ENCODE measurements at places on chromosomes 2 and 18.

- no peak for DNase-seq
Measured at GRCh38 chr2:24123922-24124580, 782 bp downstream of the FAM228B start.

DNA sequence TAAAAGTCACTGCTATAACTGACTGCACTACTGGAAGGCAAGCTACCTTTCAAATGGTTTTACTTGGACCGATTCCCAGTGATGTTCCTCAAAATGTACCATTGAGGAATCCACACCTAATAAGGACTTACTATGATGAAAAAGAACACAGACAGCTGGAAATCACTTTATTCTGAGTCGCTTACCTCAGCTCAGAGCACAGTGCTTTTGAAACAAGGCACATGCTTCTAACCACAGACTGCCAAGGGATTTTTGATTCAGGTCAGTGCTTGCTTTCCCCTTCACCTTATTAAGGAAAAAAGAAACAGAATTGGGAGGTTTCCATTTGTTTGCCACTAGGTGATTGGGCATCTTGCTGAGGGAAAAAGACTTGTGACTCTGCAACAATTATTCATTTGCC is 707.5 kb upstream of the FSHR start:
- DNase-seq: no peak

- no peak for DNase-seq
Measured at GRCh38 chr2:207231106-207231865, 65.5 kb upstream of the KLF7 start.

DNA sequence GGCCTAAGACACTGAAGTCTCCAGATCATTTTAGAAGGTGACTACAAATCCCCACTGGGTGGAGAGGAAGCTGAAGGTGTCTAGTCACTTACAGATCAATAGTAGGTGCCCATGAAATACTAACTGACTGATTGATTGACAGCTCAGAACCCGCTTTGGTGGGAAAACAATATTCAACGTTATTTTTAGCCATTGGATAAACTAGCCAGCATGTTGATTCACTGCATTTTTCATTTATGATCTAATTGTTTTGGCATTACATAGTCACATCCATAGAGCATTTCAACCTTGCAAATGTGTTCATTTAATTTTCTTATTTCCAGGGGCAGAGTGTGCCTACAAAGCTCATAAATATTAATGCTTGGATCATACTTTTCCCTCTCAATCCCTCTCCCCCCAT is 162.3 kb downstream of the MREG start:
- no peak for DNase-seq

DNA sequence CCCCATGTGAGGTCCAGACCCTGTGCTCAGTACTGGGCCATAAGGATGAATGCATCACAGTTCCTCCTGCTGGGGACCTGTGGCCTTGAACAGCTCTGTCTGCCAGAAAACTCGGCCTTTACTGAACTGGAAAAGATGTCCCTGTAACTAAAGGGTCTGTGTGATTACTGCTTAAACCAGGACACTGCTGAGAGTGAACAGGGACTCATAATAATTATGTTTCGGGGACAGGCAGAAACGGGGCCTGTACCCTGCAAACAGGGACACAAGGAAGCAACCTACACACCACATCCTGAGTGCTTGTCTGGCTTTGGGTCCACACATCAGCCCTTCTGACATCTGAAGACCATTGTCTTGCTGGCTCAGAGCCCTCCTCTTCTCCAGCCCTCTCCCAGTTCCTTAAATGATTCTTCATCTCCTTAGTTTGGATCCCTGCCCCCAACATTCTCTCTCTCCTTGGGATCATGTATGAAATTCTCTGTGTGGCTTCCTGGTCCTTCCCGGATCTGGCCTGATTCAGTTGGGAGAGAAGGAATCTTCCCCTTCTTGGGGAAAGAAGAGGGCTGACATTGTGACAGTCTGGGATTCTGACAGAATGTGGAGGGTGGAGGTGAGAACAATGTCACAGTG is 248.0 kb downstream of the MYCN start:
- no peak for DNase-seq

- DNase-seq: no peak
Measured at GRCh38 chr2:226979004-226979403, 143.2 kb downstream of the RHBDD1 start.

- peak; percentile 58 for DNase-seq
Measured at GRCh38 chr18:8084160-8084559, 517.0 kb downstream of the PTPRM start.

DNA sequence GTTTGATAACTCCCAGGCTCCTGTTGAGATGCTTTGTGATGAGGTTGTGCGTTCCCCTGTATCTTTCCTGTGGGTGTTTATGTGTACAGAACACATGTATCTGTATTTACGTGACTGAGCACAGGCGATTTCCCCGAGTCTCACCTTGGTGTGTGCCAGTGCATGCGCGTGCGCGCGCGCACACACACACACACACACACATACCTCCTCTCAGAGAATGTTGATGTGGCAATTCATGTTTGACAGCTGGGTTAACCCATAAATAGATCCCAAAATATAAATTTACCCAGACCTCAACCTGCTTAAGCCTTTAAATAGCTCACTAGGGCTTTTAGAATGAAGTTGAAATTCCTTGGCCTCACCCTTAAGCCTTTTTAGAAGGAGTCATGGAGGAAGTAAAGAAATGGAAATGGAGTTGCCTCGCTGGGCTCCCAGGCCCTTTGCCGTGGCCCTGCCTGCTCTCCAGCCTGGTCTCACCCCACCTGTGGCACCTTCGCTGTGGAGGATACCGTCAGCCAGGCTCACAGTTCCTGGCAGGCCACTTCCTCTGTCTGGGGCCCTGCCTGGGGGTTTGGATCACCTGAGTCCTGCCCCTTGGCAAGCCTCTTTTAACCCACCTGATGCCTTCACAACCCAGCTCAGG is 20.3 kb downstream of the AGAP1 start:
- DNase-seq: no peak

- DNase-seq: no peak
Measured at GRCh38 chr2:135311268-135311667, 219.8 kb downstream of the ZRANB3 start.

GRCh38 chr2:233847248-233847898 is 7.0 kb downstream of the HJURP start:
- DNase-seq: no peak

DNA sequence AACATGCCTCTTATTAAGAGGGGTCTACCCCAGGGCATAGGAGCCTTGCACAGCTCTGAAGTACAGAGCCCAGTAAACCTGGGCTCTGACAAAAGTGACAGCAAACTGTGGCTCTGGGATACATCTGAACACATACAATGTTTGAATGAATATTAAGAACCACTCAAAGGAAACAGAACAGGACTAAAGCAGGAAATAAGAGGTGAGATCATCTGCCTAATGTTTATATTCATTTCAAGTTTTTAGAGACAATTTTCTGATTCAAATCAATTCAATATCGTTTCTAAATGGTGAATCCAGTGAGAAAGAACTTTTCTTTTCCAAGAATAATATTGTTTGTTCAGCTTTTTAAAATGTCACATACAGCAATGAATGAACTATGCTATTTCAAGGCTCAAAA is 136.7 kb upstream of the CAVIN2 start:
- no peak for DNase-seq

- peak; percentile 44 for DNase-seq
Measured at GRCh38 chr2:103161456-103162289, 399.8 kb downstream of the TMEM182 start.

- no peak for DNase-seq
Measured at GRCh38 chr2:62919041-62919440, 131.6 kb upstream of the OTX1 start.

GRCh38 chr2:53880756-53881155 is 21.0 kb upstream of the GPR75 start:
- DNase-seq: no peak

DNA sequence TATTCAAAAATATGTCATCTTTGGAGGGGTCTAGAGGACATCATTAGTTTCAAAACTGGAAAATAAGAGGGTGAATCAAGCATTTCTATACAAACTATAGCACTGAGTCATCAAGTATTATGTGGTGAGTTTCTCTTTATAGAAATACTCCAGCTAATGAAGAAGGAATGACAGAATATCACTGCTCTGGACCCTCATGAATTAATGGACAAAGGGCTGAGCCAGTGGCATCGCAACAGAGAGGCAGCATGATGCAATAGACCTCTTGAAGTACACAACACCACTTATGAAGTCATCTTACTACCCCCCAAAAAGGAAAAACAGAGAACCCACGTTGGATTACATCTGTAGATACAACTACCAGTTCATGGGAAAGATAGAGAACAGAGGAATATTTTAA is 27.4 kb upstream of the EIF2AK3 start:
- DNase-seq: no peak

DNA sequence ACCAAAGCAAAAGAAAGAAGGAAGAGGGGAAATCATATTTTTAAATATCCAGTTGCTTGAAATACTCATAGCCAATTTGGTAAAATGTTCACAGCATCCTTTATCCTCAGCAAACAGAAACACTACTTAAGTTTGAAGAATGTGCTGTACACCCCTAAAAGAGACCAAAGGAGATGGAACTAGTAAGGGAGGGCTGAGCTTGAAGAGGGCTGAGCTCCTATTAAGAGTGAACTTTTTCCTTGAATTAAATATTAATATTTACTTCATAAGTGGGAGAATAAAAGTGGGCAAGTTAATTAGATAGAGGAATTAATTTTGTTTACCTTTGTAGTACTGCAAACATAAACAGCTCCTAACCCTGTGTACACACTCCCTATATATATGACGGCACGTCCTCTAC is 7.0 kb downstream of the EVX2 start:
- no peak for DNase-seq

DNA sequence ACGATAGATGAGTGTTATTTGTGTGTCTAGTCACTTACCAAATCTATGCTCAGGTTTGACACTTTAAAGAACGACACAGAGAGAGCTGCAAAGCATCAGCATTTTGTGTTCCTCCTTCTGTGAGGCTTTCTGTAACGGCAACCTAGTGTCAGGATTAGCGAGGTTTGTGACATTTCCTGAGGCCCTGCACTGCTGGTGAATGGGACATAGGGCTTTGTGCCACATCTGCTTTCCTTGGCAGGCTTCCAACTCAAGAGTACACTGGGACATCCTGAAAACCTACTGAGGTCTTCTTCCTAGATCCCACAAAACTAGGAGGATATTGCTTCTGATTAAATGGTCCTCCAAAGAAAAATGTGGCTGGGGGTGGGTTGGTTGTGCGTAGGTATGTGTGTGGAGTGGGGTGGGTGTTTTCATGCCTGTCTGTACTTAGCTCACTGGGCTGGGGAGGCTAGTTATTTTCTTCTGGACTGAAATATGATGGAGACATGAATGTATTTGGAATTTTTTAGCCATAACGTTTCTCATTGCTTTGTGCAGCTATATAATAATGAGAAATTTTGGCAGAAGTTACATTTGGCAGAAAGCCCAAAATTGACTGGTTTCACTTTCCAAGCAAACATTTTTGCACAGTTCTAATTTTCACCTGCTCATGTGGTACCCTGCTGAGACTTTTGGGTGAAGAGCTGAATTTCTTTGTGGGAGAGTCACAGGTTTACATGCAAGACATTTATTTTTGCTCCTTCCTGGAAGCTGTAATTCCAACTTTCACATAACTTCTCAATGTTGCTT is 308.4 kb downstream of the XIRP2 start:
- no peak for DNase-seq

DNA sequence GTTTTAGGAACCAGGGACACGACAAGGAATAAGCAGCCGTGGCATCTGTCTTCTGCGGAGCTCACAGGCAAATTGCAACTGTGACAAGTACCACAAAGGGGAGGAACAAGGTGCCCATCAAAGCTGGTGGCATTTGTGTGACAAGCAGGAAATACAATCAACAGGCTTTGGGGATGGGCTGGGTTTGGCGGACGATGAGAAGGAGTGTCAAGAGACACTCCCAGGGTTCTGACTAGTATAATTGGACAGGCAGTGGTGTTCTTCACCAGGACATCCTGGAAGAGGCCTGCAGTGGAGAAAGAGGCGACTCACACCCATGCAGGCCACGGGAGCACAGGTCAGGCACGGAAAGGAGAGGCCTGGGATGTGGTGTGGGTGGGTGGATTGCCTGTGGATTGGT is 14.2 kb upstream of the SPATA3 start:
- no peak for DNase-seq

DNA sequence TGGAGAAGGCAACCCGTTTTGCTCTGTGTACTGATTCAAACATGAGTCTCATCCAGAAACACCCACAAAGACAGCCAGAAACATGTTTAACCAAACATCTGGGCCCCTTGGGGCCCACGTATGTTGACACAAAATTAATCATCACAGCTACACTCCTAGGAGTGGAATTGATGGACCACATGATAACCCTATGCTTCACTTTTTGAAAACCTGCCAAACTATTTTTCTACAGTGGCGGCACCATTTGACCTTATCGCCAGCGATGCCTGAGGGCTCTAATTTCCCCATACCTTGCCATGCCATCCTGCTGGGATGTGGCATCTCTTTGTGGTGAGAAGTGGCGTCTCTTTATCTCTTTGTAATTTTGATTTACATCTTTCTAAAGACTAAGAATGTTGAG is 38.5 kb downstream of the PSMG2 start:
- no peak for DNase-seq

DNA sequence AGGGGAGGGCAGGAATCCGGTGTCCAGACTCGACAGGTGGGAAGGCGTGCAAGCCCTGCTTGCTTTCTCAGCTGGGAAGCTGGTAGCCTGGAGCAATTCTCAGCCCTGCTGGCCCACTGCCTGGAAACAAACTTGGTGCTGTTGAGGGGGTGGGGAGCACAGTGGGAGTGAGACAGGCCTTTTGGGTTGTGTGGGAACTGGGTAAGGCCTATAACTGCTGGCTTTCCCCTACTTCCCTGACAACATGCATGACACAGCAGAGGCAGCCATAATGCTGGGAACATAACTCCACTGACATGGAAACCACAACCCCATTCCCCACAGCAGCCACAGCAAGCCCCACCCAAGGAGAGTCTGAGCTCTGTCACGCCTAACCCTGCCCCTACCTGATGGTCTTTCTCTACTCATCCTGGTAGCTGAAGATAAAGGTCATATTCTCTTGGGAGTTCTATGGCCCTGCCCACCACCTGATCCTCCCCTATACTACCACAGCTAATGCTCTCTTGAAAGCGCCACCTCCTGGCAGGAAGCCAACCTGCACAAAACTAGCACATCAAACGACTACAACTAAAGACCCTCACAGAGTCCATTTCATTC is 122.9 kb upstream of the ACVR1C start:
- no peak for DNase-seq

GRCh38 chr18:13268158-13269012 is 49.8 kb downstream of the LDLRAD4 start:
- peak; percentile 44 for DNase-seq

- no peak for DNase-seq
Measured at GRCh38 chr2:161243905-161244304, 64.3 kb upstream of the PSMD14 start.

GRCh38 chr2:136107051-136108033 is 10.6 kb downstream of the CXCR4 start:
- DNase-seq: no peak

- no peak for DNase-seq
Measured at GRCh38 chr18:21653361-21653760, 41.2 kb downstream of the SNRPD1 start.

DNA sequence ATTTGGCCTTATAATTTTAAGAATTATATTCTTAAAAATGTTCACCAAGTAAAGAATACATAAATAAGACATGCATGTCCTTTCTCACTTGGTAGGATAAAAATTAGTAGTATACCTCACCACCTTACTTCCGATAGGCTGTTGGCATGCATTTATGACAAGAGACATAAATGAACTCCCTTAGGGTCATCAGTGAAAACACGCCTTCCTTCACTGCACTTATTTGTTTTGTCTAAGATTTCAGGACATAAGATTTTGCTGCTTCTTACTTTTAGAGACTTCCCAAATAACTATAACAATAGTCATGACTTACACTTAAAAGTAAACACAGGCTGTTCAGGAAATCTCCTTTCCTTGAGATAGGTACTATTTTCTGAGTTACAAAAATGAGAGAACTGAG is 661.3 kb upstream of the CNTNAP5 start:
- no peak for DNase-seq
